ENCODE measurements at places on chromosomes 12 and 14.
A peak's percentile ranks its signal among the peaks of the same experiment; 100 is the strongest.

GRCh38 chr14:48096897-48097296, 421.5 kb upstream of the MDGA2 start:
- no peak for DNase-seq

GRCh38 chr14:92323011-92323915, at the start of gene SLC24A4:
Gene SLC24A4 (plus strand): TSS chr14:92323165. CDS start chr14:92323831, 666 bp downstream.
- peak; percentile 14 for DNase-seq

GRCh38 chr14:64491637-64492036, 12.0 kb downstream of the ZBTB25 start:
- no peak for DNase-seq

- no peak for DNase-seq
These were observed at the start of gene LRFN5 for GRCh38 chr14:41606532-41607303. Gene LRFN5 (plus strand): TSS chr14:41606876.

DNA sequence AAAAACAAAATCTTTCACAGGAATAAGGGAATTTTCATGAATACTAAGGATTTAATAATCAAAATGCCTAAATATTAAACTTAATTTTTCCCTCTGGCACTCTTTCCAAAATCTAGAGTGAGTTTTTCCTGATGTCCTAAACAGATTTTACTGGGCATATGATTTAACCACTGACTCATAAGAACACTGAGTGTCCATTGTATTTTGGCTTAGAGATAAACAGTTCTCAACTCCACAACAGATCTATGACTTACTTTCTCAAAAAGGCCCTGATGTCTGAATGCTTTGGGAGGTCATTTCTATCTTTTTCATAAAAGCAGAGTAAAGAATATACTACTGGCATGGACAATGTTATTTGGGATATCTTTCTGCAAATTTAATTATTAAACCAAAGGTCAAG, 15.0 kb downstream of the TMBIM4 start:
- no peak for DNase-seq

DNA sequence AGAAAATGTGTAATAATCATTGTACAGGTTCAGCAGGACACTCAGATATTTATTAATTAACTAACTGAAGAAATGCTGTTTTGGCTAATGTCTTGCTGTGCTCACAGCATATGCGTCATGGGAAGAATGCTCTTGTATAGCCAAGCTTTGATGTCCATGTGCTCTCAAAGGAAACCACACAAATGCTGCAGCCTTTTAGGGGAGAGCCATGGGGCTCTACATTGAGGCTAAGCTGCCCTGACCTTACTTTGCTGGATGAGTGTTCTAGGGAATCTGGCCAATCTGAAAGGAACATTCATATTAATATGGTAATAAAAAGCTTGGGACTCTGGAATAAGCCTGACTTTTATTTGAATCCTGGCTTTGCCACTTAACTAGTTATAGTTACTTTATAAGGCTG, 9.5 kb upstream of the CRADD start:
- DNase-seq, result no peak

GRCh38 chr12:71230542-71230941, 72.7 kb upstream of the TSPAN8 start:
- DNase-seq, result no peak

DNA sequence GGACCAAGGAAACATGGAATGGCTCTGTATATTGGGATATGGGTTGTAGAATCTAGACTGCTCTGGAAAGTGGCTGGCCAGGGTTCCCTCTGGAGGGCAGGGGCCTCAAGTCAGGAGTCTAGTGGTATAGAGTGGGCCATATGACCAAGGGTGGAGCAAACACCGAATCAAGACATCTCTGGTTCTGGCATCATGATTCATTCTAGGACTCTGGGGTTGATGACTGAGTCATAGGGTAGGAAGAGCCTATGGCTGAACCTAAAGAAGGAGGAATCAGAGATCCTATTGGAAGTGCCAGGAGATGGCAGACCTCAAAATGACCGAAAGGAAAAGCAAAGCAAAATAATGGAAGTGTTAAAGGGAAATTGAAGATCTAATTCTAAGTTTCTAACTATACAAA, 356.4 kb upstream of the PRICKLE1 start:
- no peak for DNase-seq

- DNase-seq, result no peak
These were observed 29.9 kb downstream of the SRRM4 start for GRCh38 chr12:119011231-119011630.

DNA sequence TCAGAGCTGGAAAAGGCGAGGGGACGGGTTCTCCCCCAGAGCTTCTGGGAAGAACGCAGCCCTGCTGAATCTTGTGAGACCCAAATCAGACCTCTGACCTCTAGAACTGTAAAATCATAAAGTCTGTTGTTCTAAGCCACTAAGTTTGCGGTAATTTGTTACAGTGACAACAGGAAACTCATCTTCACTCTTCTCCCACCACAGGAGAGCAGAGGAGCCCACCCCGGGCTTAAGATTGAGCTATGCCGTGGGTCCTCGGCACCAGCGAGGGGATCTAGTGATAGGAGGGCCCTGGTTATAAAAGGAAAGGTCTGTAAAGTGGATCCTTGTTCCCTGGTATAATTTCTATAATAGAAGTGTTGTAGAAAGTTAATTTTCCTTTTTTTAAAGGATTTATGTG, 7.6 kb downstream of the MLXIP start:
- no peak for DNase-seq

Data from inflammatory macrophage treated with lipopolysaccharide for 4 hours (primary cell).